ENCODE measurements at places on chromosomes 3 and 15.
A peak's percentile ranks its signal among the peaks of the same experiment; 100 is the strongest.

- DNase-seq: no peak
Observed at GRCh38 chr3:19190126-19190525, 41.8 kb downstream of the KCNH8 start.

DNA sequence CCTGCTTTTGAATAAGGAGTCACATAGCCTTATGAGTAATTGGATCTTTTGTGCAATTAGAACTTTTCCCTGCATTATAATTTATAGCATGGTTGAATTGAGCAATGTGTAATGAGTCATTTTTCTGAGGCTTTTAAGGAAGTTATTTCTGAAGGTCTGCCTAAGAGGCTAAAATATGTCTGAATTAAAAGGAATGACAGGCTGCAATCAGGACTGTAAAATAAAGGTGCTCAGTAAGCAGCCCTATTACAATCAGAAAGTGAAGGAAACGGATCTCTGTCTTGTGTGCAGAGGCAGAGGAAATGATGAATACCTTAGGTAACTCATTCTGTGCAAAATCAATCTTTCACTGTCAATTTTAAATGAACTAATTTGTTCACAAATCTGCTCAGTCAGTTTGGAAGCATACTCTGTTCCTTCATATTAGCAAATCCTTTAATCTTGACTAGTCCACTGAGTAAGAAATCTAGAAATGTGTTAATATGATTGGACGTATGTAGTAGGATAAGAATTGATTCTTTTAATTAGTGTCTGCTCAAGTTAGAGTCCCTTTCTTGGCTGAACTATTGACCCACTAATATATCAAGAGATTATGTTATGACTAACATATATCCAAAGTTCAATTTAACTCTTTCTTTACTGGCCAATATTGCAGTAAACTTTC is 290.1 kb downstream of the ZIC1 start:
- peak; percentile 87 for DNase-seq

DNA sequence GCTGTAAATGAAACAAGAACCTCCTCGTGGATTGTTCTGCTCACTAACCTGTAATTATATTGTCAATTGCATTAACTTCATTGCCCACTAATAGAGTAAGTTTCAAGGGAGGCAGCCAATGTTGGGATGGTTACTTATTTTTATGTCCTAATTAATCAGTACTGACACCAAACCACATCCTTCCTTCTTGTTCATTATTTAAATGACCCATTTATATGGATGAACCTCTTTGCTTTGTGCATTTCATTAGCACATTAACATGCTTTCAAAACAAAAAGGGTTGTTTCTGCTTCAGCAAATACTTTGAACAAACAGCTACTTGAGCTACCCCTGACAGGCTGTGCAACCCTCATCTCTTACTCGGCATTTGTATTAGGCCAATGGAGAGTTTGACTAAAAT is 374.2 kb downstream of the MECOM start:
- DNase-seq: no peak

GRCh38 chr3:128319741-128320141 is 146.9 kb downstream of the DNAJB8 start:
- DNase-seq: no peak

- no peak for DNase-seq
Observed at GRCh38 chr3:119861681-119862080, 79.8 kb downstream of the NR1I2 start.

DNA sequence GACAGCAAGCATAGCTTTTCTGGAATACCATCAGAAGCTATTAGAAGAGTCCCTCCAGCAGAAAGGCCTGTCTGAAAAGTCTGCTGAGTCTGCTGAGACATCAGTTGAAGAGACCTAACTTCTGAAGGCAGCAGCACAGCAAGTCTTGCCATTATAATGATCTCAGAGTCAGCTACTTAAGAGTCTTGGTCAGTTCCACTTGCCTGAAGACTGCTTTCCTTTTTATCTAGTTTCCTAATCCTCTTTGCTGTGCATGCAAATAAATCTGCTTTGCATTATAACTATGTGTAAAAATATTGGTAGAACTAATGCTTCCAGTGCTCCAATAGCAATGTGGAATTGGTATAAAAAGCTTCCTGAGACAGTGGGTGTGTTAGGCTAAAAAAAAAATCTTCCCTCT is 34.9 kb upstream of the CPOX start:
- no peak for DNase-seq

DNA sequence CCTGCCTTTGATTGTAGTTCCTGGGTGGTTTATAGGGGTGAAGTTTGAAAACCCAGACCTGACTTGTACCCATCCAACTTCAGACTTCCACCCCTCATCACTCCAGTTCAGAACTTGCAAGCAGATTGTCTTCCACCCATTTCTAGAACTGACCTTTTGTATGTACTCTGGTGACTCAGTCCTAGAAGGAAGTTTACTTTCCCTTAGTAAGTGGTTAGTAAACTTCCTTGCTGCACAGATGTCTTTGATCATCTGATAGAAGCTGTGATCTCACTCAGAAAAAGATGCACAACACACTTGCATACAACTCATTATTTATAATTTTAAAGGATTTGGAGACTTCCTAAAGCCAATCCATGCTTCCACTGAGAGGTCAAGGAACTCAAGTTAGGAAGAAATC is 368.0 kb downstream of the MFSD1 start:
- DNase-seq: peak; percentile 61

DNA sequence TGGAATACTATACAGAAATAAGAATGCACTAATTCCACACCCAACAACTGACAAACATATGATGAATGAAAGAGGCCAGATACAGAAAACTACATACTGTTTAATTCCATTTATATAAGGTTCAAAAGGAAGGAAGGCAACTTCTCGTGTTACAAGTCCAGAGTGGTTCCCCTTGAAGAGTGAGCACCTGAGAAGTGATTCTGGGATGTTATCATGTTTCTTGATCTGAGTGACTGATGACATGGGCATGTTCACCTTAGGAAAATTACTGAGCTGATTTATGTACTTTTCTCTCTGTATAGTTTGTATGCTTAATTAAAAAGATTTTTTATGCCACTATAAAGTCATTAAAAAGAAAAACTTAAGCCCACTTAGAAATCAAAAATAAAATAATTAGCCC is 13.6 kb downstream of the CCDC12 start:
- DNase-seq: no peak

- DNase-seq: peak; percentile 28
Observed at GRCh38 chr3:69385723-69386555, at the start of gene FRMD4B. FRMD4B (minus strand) TSS chr3:69386088; CDS start chr3:69385989, 99 bp downstream.

DNA sequence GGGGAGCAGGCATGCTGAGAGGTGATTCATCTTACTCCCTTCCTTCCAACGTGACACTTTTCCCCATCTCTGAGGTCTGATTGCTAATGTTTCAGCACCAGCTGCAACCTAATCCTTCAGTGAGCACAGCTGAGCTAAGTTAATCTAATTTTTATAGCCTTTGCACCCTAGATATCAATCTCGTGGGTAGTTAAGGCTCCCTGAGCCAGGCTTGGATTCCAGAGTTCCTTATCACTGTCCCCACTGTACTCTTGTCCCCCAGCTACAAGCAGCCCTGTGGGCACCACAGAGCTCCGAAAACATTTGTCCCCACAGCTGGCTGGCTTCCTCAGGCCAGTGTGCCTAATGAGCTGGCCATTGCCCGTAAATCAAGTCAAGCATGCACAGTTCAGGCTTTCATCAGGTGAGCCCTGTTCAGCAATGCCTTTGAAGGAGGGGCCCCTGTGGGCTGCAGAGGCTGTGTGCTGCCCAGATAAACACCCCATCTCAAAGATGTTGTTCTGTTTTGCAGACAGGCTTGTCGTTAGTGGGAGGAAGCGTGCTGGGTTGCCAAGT is 376.9 kb upstream of the RASGRP1 start:
- peak; percentile 73 for DNase-seq

DNA sequence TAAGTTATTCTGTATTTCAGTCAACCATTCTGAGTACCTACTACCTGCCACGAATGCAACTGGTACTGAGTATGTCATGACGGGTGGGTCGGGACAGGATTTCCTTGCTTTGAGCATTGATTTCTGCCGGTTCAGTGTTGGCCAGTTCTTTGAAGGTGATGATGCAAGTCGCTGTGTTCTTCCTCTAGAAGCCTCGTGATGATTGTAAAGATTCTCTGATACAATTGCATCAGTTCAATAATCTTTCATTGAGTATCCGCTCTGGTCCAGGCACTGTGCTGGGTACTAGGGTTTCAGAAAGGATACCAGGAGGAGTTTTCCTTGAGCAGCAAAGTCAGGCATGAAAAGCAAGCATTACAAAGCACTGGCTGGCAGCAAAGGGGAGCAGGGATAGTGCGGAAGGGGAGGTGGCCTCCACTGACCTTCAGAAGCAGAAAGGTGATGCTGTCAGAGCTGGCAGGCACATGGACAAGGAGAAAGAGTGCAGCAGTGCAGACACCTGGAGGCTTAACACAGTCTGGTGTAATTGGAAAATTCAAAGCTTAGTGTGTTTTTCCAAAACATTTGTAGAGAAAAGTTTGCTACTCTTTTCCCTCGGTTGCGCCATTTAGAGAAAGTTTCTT is 100.1 kb downstream of the RPL39L start:
- DNase-seq: no peak

GRCh38 chr3:150362515-150363302 is 45.4 kb upstream of the TSC22D2 start:
- no peak for DNase-seq

GRCh38 chr3:154121701-154122551 is 736 bp downstream of the ARHGEF26 start:
- peak; percentile 19 for DNase-seq

- no peak for DNase-seq
Observed at GRCh38 chr3:23926736-23927135, 9.8 kb downstream of the RPL15 start.

DNA sequence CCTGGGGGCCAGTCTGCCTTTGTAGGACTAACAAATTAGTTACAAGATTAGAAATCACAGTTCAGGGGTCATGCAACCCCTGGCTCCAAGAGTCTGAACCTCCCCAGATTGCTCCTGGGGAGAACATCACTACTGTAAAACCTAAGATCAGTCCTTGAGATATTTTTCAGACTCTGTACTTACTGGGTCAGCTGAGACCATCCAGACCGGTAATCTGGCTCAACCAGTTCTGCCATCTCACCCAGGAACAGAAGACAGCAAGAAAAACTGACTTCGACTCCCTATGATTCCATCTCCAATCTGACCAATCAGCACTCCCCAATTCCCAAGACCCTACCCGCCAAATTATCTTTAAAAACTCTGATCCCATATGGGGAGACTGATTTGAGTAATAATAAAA is 47.5 kb downstream of the NMD3 start:
- DNase-seq: no peak

GRCh38 chr15:83926116-83926515 is 272.2 kb downstream of the ADAMTSL3 start:
- peak; percentile 9 for DNase-seq

DNA sequence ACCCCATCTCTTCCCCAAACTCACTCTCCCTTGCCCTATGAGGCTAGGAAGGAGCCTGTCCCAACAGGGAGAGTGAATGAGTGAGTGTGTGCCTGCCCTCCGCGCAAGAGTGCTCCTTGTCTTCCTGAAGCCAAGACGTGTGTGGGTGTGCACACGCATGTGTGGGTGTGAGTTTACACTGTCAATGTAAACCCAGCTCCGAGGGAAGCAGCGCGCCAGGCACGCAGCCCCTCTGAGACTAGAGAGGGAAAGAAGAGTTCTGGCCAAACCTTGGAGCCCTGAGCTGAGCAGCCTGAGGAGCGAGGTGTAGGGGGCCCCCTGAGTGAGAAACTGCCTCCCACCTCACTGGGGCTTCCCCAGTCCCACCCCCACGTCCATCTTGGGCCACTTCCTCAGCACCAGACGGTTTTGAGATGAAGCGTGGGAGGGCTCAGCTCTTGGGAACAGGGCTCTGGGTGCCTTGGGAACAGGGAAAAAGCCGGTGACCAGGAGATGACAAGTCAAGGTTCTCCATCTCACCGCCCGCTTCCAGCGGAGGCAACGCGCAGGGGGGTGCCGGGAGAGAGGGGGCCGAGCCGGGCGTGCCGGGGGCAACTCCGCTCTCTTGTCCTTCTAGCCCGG is 5.1 kb downstream of the MECOM start:
- DNase-seq: no peak

DNA sequence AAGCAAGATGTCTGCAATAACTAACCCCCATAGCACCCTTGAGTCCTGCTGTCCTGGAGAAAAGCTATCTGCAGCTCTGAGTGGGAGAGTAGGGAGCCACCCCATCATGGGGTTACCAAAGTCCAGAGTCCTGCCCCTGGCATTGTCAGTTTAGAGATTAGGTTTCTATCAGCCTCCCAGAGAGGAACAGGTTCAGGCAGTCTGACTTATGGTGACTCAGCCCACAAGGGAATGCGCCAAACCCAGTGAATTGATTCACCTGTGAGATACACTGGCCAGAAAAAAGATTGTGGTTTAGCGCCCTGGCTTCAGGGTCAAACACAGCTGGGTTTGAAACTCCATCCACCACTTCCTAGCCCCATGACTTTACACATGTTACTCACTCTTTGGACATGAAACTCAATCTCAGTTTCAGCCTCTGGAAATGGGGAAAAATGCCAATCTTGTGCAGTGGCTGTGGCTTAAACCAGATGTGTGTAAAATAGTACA is 263.6 kb upstream of the HES1 start:
- peak; percentile 97 for DNase-seq

GRCh38 chr3:184907681-184908649 is 96.0 kb downstream of the VPS8 start:
- DNase-seq: no peak

DNA sequence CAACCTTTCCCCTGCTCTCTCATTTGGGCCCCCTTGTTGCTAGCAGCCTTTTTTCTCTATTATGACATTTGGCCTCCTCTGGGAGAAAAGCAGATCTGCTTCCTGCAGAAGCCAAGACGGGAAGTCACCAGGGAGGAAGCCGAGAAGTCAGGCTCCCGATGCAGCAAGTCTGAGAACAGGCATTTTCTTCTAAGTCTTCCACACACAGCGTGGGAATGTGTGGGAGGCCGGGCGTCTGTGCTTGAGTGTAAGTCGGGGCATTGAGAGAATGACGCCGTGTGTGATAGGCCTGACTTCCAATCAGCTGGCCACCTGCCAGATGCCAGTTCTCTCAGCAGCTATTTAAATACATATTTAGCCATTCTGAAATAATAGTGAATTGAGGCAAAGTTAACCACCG is 75.8 kb upstream of the FAM98B start:
- peak; percentile 13 for DNase-seq

DNA sequence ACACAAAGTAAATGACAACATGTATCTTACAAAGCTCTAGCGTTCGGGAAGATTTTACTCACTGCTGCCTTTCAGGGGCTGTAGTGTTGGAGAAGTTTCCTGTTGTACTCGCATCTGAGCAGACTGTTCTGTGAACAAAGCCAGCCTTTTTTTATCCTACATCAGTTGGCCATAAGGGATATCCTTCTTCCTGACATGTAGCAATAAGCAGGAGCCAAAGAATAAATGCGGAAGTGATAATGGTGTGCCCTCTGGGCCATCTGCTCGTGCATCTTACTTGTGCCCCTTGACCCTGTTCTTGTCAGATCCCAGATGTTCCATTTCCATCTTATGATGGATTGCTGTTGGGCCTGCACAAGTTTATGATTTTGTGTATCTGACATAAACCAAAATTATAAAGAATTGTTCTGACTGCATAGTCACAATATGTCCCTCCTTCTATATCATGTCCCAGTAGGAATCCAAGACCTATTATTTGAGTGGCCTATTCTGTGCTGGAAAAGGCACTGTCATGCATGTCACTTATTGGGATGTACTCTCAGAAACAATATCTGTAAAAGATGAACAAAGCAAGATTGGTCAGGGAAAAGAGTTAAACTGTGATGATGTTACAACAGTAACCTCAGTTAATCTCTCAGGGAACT is 631.3 kb downstream of the NSUN3 start:
- DNase-seq: no peak

- DNase-seq: no peak
Observed at GRCh38 chr3:77052733-77053670, 13.1 kb downstream of the ROBO2 start.

- peak; percentile 87 for DNase-seq
Observed at GRCh38 chr15:87224404-87224803, 1032.1 kb downstream of the NTRK3 start.
